ENCODE measurements at places on chromosomes 2 and 18.
A peak's percentile ranks its signal among the peaks of the same experiment; 100 is the strongest.

- H3K27ac ChIP-seq = no peak overlapping the region
- H3K4me3 ChIP-seq = no peak overlapping the region
- no peaks in the 10 kb centered on the region for H3K27me3 ChIP-seq
- no peaks in the 10 kb centered on the region for H3K36me3 ChIP-seq
- H3K4me1 ChIP-seq = no peaks in the 10 kb centered on the region
Measured at GRCh38 chr2:228592925-228593324, 411.4 kb upstream of the SPHKAP start.

DNA sequence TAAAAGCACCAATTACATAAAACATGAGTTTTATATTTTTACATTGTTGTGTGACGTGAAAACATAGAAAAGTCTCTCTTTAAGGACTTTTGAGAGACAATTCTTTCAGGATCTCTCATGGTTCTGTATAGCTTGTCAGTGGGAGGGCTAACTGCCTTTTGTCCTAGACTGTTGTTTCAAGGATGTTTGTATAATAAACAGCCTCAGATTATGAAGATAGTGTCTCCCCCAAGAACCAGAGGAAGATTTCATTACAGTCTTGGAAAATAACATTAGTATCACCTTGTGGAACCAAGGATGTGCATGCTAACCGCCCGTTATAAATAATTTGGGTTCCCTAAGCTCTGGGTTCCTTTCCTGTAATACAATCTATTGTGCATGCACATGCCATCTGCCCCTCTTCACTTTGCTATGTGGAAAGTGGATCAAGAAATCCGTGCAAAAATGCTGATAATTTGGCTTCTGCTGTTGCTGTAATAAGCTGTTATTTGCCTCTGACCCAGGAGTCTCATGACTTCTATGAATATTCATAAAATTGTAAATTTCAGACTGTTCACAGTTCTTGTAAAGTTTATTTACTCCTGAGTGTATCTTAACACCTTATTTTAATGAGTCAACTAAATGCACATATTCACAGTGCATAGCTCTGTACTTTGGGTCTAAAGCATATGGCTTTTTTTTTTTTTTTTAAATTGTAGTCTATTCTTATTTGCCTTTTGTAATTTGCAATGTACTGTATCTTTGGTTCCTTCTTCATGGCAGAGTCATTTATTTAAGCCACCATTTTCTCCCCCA is 265.5 kb downstream of the PTH2R start:
- H3K27me3 ChIP-seq = no peaks in the 10 kb centered on the region
- H3K4me1 ChIP-seq = no peaks in the 10 kb centered on the region
- H3K4me3 ChIP-seq = no peak overlapping the region
- no peak overlapping the region for H3K27ac ChIP-seq

DNA sequence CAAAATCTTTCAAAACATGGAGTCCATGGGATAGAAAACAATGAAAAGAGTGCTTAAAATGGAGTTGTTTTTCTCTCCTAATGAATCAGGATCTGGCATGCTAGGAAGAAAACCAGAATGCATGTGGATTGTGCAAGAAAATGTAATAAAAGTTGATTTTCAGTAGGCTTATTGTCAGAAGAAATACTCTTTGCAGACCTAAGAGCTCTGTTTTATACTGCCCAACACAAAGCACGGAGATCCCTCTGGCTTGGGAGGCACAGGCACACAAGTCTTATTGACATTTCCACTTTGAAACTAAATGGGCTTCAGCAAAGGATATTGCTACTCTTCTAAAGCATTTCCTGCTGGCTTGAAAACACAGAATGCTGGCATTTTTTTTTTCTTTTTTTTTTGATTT is 15.5 kb upstream of the DAPL1 start:
- H3K27me3 ChIP-seq = no peaks in the 10 kb centered on the region
- no peak overlapping the region for H3K4me3 ChIP-seq
- no peak for DNase-seq
- no peaks in the 10 kb centered on the region for H3K36me3 ChIP-seq
- peaks cover 3% of the 10 kb centered on the region for H3K4me1 ChIP-seq
- no peak overlapping the region for H3K27ac ChIP-seq

DNA sequence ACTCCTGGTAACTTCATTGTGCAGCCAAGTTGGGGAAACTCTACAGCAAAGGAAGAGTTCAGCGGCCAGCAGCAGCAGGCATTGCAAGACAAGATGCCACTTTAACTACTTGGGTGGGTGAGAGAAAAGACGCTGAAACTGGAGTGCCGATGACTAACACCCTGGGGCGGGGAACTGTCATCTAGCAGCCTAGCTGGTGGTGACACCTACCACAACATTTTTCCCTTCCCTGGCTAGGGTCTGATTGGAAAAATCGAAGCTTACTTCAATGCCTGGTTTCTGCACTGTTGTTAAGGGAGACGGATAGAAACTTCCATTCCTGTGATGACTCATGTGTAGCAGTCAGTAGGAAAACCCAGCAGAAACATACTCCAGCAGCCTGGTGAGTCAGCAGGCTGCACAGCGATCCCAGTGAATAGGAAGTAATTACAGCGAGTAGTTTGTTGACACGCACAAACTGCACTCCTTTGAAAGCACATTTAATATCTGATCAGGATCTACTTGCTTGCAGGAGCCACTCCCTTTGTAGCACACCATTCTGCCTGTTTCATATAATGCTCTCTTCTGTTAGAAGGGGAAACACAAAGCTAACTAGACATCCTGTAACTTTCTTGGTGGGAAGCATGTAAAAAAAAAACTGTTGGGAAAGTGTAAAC is 62.1 kb upstream of the MAPRE2 start:
- H3K27ac ChIP-seq = no peak overlapping the region
- H3K4me1 ChIP-seq = peaks cover 12% of the 10 kb centered on the region
- no peak for DNase-seq
- peak overlapping the region; percentile 61 for H3K4me3 ChIP-seq
- H3K27me3 ChIP-seq = peaks cover 13% of the 10 kb centered on the region
- H3K36me3 ChIP-seq = no peaks in the 10 kb centered on the region

DNA sequence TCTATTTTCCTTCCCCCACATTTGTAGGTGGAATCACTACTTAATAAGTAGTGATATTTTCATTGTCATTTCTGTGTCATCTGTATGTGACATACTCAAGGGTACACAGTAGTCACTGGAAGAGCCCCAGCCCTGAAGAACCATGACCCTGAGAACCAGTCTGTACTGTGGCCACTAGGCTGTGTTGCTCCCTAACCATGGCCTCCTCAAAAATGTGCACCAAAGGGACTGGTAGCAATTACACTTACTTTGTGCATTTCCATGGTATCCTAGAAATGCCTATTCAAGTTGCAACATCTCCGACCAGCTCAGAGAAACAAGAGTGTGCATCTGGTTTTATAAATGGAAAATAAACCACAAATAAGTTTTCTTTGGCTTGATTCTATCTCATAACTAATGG is 155.1 kb downstream of the DOCK10 start:
- H3K36me3 ChIP-seq = no peaks in the 10 kb centered on the region
- H3K4me3 ChIP-seq = no peak overlapping the region
- no peak for DNase-seq
- H3K27me3 ChIP-seq = no peaks in the 10 kb centered on the region
- H3K27ac ChIP-seq = no peak overlapping the region

DNA sequence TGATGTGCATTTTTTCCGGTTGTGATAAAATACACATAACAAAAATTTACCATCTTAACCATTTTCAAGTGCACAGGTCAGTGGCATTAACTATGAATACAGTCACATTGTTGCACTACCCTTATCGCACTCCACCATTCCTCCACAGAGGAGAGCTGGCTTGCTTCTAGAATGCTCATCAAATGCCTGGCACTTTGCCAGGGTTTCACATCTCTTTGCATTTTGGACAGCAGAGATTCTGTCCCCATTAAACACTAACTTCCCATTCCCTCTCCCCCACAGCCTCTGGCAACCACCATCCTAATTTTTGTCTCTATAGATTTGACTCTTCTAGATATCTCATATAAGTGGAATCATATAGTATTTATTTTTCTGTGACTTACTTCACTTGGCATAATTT is 165.0 kb downstream of the ASB1 start:
- H3K4me1 ChIP-seq = peaks cover 2% of the 10 kb centered on the region
- H3K27me3 ChIP-seq = no peaks in the 10 kb centered on the region
- H3K36me3 ChIP-seq = no peaks in the 10 kb centered on the region
- no peak overlapping the region for H3K27ac ChIP-seq
- no peak for DNase-seq

DNA sequence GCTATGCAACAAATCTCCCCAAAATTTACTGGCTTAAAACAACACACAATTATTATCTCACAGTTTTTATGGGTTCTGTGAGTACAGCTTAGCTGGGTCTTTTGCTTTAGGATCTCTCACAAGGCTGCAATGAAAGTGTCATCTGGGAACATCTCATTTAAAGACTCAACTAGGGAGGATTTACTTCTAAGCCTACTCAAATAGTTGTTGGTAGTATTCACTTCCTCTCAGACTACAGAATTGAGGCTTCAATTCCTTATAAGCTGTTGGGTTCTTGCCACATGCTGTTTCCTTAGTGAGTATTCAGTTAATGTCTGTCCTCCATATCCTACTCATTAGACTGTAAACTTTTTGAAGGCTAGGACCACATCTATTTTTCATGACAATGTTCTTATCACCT is 72.3 kb downstream of the MDH1 start:
- H3K36me3 ChIP-seq = no peaks in the 10 kb centered on the region
- no peak overlapping the region for H3K4me3 ChIP-seq
- no peak for DNase-seq
- no peaks in the 10 kb centered on the region for H3K27me3 ChIP-seq
- no peaks in the 10 kb centered on the region for H3K4me1 ChIP-seq
- H3K27ac ChIP-seq = no peak overlapping the region

GRCh38 chr2:101396316-101396717 is 9.0 kb upstream of the CREG2 start:
- H3K36me3 ChIP-seq = no peaks in the 10 kb centered on the region
- H3K4me3 ChIP-seq = no peak overlapping the region

DNA sequence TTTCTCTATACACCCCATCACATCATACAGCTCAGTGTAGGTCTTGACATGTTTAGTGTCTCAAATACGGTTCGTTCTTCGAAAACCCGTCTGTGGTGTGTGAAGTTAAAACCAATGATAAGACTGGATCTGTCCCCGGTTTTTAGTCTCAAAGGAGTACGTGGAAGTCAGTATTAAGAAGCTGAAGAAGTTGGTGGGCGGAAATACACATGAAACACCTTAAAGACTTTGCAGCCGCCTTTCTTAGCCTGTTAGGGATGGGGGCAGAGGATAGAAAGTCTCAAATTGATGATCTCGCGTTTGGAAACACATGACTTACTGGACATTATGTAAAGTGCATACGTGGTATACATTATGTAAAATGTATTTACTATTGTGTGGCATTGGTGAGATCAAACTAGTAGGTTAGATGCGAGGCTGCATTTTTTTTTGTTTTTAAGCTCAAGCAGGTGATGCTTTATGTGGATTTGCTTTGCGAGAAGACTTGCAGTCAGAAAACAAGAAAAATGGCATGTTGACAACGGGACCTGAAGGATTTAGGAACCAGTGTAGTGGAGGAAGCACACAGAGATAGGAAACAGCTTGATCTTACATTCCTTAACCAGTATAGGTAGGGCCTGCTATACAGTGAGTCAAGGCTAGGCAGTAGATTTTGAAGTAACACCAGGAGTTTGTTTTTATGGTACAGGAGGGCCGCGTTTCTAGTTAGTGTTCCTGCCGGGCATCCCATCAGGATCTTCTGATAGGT is 1.2 kb downstream of the CNOT11 start:
- DNase-seq = no peak
- H3K27ac ChIP-seq = no peak overlapping the region
- H3K4me3 ChIP-seq = peak overlapping the region; percentile 100
- no peaks in the 10 kb centered on the region for H3K27me3 ChIP-seq
- peaks cover 9% of the 10 kb centered on the region for H3K4me1 ChIP-seq
- H3K36me3 ChIP-seq = peaks cover 28% of the 10 kb centered on the region

DNA sequence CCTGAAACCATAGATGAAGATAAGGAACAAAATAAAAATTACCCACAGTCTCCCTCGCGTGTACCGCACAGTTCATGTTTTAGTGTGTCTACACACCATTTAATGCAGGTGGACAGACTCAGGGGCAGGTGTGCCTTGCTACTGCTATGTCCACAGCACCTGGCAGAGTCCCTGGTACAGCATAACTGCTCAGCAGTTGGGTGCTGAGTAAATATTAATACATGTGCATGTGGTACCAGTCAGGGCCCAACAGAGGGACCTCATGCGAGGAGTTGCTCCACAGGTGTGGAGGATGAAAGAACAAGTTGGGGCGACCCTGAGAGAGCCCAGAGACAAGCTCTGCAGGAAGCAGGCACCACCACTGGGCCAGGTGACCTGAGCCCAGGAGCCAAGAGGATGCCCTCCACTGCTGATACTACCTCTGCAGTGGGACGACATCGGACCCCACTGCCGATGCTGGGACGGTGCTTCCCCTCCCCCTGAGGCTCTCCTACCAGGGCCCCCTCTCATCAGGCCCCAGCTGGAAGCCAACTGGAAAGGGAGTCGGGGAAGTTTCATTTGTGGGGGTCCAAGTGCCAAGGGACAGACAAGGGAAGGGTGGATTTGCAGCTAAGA is 100.8 kb downstream of the NEDD4L start:
- no peak for DNase-seq
- H3K4me1 ChIP-seq = peaks cover 11% of the 10 kb centered on the region
- H3K36me3 ChIP-seq = no peaks in the 10 kb centered on the region
- no peak overlapping the region for H3K27ac ChIP-seq
- H3K27me3 ChIP-seq = no peaks in the 10 kb centered on the region

- DNase-seq = no peak
- H3K36me3 ChIP-seq = peaks cover 3% of the 10 kb centered on the region
- no peak overlapping the region for H3K4me3 ChIP-seq
- H3K27ac ChIP-seq = no peak overlapping the region
Measured at GRCh38 chr18:41969881-41970280, 14.8 kb downstream of the PIK3C3 start.

DNA sequence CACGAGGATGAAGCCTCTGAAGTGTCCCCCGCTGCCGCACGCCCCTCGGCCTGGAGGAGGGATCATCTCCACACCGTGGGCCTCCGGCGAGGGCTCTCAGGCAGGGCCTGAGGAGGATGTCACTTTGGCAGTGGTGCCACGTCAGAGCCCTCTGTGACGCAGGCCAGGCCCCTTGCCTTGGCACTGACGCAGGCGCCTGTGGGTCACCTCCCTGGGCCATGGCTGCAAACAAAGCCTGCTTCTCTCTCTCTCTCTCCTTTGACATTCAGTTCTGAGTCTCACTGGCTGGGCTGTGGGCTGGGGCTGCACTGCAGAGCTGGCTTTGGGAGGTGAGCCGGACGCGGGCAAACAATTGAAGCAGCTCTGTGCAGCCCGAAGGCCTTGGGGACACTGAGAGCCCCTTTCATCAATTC is 273.7 kb downstream of the TWIST2 start:
- no peak overlapping the region for H3K4me3 ChIP-seq
- peaks cover 38% of the 10 kb centered on the region for H3K36me3 ChIP-seq
- H3K27me3 ChIP-seq = no peaks in the 10 kb centered on the region
- no peak overlapping the region for H3K27ac ChIP-seq

DNA sequence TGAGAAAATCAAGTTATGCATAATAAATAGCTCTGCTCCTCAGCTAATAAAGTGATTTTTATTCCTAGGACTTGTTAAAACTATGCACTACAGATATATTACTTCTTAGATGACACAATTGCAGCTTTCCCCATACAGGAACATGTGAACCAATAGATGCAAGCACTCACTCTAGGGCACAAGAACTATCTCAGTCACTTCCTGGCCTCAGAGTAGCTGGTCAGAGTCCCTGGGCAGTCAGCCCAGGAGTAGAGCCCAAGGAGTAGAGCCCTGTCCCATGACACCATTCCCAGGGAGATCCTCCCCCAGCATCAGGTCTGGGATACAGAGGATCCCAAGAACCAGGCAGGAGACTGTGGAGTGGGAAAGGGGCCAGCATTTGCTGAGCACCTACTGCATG is 2.7 kb downstream of the TNS1 start:
- H3K36me3 ChIP-seq = no peaks in the 10 kb centered on the region
- peaks cover 8% of the 10 kb centered on the region for H3K27me3 ChIP-seq
- no peak for DNase-seq
- peaks cover 8% of the 10 kb centered on the region for H3K4me1 ChIP-seq

All from neuronal stem cell (in vitro differentiated cells).